ENCODE measurements at places on chromosomes 2 and 18.

DNA sequence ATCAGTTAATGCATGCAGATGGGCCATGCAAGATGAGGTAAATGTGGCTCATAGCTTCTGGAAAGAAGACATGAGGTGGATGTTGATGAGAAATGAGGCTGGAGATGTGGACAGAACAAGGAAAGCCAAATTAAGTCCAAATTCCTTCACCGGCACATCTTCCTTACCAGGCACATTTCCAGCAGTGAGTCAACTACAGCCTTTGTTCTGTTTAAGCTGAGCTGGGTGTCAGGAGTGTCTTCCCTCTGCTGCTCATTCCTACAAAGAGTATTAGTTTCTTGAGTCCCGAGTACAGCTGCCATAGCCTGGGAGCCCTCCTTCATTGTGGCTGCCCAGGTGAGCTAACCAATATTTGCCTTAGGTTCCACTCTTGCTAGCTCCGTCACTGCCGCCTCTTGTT is 945.0 kb downstream of the SLC4A3 start:
- DNase-seq: no peak

GRCh38 chr18:78625847-78626246 is 353.8 kb upstream of the SALL3 start:
- no peak for DNase-seq

GRCh38 chr2:19490846-19491435 is 132.5 kb upstream of the OSR1 start:
- DNase-seq: no peak

DNA sequence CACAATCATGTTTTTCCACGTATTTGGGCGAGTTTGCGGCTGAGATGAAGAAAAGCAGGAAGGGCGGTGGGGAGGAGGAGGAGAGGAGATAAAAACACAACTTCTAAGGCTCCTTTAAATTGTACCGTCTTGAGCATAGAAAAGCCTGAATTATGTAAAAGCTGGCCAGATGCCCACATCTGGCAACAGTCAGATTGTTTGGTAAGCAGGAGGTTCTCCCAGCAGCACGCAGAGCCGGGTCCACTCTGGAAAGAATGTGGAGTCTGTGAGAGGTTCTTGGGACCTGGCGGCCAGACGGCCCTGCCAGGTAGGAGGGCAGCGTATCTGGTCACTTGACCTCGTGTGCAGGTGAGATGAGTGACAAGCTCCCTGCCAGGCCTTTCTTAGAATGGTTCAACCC is 215.3 kb upstream of the APCDD1 start:
- DNase-seq: no peak

DNA sequence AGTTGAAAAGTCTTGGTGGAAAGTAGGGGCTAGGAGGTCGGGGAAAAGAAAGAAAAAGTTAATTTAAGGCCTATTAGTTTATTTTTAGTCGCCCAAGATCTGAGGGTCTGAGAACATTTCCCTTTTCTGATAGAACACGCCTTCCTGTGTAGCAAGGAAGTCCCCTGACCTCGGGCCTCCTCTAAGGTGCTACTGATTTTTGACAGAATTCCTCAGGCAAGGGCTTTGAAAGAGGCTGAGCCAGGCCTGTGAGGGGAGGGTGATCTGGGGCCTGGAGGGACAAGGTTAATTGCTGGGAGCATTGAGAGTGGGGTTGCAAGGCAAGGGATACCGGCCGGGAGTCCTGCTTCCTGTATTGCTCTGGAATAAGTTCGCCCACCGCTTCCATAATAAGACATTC is 131.4 kb upstream of the MYCN start:
- DNase-seq: peak; percentile 40

GRCh38 chr2:68251187-68251854 is 1.0 kb downstream of the PPP3R1 start:
- DNase-seq: peak; percentile 60

GRCh38 chr2:97646977-97647376 is 1.1 kb downstream of the COX5B start:
- DNase-seq: no peak

GRCh38 chr2:164655336-164655735 is 34.1 kb upstream of the GRB14 start:
- DNase-seq: no peak

- DNase-seq: no peak
Measured at GRCh38 chr18:25326361-25326952, 25.5 kb downstream of the ZNF521 start.

- DNase-seq: no peak
Measured at GRCh38 chr2:188787021-188787657, 187.0 kb upstream of the COL3A1 start.

GRCh38 chr2:168427451-168427850 is 28.6 kb upstream of the CERS6 start:
- no peak for DNase-seq

DNA sequence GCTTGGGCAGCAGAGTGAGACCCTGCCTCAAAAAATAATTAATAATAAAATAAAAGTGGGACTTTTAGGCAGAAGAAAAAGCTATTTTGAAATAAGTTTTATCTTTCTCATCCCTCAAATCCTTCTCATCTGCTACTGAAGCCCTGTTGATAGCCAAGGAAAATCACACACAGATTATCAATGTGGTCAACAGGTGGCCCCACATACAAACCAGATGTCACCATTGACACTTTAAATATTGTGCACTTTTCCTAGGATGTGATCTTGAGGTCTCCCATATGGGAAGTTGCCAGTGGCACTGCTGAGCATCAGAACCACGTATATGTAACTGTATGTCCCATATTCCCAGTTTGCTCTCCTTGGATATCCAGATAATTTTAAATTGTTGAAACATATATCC is 64.6 kb downstream of the KCTD18 start:
- no peak for DNase-seq
